ENCODE measurements at places on chromosomes 3 and 15.

DNA sequence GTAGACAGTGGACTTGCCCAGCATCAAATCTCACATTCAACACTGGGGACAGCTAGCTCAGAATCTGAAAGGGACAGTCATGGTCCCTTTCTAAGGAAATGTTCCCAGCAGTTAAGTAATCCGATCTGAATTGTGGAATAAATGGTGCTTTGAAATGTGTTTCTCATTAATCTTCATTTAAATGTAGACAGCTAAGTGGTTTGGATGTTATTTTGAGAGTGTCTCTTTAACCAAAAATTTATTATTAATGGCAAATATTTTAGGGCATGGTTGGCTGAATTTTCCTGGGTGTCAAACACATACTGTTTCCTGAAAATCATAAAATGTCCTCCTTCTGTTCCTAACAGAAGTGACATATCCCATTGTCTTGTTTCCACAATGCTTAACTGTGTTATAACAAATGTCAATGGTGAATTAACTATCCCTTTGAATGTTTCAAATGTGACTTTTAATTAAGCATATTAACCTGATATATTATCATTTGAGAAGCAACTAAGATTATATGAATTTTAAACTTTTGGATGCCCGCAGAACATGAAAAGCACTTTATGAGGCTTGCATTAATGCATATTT lies 210.8 kb downstream of the CHST2 start:
- no peak for DNase-seq

- DNase-seq: no peak
Observed at GRCh38 chr3:172515130-172515918, 7.9 kb downstream of the TNFSF10 start.

GRCh38 chr3:20924646-20925385 lies 738.8 kb upstream of the SGO1 start:
- no peak for DNase-seq

DNA sequence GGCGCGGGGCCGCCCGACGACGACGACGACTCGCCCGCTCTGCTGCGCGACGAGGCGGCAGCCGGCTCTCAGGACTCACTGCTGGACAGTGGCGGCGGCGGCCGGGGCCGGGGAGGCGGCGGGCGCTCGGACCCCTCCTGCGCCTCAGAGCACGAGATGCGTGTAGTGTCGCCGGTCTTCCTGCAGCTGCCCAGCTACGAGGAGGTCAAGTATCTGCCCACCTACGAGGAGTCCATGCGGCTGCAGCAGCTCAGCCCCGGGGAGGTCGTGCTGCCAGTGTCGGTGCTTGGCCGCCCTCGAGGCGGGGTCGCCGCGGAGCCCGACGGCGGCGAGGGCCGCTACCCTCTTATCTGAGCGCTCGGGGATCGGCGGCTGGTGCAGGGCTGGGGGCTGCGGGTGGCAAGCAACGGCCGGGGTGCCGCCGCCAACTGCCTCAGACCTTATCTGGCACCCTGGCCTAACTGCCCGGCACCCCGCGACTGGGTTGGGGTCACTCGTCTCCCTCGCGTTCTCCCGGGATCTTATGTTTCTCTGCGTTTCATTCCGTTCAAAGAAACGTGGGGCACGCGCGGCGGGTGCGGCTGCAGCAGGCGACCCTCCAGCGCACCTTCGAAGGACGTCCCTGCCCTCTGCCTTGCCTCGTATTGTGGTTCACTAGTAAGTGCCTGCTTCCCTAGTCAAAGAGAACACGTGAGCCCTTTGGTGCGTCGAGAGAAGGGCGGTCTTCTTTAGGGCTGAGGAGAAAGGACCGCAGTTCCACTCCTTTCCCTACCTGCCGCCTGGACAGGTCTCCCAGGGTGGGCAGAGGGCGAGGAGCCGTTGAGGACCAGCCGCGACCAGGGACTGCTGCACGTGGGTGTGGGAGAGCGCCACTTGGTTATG lies 1.0 kb downstream of the C3orf80 start:
- no peak for DNase-seq

DNA sequence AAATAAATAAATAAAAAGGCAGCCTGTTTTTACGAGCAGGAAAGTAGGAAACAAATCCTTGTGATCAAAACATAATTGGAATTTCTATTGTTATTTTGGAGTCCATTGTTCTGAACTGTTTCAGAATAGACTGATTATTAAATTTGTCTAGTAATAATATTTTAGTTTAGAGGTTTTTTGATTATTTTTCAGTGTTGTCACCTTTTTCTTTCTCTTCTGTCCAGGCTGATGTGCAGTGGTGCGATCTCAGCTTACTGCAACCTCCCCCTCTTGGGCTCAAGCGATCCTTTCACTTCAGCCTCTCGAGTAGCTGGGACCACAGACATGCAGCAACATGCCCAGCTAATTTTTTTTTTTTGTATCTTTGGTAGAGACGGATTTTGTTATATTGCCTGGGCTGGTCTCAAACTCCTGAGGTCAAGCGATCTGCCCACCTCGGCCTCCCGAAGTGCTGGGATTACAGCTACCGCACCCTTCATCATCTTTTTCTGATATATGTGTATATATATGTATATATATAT lies 38.0 kb downstream of the KAT2B start:
- no peak for DNase-seq

DNA sequence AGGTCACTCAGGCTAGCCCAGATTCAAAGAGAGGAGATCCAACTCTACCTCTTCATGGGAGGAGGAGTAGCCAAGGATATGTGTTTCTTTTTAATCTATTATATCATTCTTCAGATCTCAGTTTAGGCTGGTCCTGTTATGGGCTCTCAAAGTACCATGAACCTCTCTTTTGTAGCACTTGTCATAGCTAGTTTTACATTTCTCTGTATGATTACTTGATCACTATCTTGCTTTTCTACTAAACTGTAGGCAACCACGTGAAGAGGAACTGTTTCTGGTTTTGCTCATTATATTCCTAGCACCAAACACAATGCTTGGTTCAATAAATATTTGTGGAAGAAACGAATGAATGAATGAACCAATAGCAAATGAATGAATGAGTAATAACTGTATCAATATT lies 29.6 kb downstream of the CD86 start:
- no peak for DNase-seq

- no peak for DNase-seq
Observed at GRCh38 chr3:72694398-72694797, 153.8 kb downstream of the SHQ1 start.

DNA sequence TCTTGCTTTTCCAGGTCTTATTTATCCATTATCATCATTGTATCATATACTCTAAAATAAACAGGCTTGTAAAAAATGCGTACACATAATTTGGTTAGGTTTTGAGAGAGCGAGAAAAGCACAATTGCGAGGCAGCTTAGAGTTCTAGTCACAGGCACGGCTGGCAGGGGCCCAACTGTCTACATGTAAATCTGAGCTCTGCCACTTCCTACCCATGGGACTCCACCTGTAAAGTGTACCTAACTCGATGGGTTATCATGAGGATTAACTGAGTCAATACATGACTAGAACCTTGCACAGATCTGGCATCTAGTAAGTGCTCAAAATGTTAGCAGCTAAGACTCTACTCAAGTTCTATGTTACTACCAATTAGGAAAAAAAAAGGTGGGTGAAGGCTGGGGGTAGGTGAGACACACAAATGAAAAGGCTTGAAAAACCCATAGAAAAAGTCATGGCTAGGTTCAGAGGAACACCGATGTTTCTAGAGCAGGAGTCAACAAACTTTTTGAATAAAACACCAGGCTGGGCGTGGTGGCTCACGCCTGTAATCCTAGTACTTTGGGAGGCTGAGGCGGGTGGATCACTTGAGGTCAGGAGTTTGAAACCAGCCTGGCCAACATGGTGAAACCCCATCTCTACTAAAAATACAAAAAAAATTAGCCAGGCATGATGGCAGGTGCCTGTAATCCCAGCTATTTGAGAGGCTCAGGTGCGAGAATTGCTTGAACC lies 36.2 kb downstream of the GLB1 start:
- no peak for DNase-seq

DNA sequence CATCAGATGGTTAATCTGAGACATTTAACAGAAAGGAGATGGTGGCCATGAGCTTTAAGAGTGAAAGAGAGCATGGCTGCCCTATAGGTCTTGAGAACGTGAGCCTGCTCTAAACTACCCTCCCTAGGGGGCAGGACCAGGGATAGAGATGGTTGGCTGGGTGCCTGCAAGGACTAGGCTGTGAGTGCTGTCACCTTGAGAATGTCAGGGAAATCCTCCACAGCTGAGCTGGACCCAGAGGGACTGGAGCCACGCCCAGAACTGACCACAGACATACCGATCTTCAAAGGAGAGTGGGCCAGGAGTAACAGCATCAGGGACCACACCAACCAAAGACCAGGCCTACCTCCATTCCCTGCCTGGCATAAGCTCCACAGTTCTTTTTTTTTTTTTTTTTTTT lies 53.6 kb upstream of the UBE2E1 start:
- DNase-seq: no peak

- DNase-seq: no peak
Observed at GRCh38 chr15:48795901-48796300, 15.0 kb downstream of the CEP152 start.

- DNase-seq: no peak
Observed at GRCh38 chr3:120148187-120148949, 54.1 kb upstream of the GSK3B start.

DNA sequence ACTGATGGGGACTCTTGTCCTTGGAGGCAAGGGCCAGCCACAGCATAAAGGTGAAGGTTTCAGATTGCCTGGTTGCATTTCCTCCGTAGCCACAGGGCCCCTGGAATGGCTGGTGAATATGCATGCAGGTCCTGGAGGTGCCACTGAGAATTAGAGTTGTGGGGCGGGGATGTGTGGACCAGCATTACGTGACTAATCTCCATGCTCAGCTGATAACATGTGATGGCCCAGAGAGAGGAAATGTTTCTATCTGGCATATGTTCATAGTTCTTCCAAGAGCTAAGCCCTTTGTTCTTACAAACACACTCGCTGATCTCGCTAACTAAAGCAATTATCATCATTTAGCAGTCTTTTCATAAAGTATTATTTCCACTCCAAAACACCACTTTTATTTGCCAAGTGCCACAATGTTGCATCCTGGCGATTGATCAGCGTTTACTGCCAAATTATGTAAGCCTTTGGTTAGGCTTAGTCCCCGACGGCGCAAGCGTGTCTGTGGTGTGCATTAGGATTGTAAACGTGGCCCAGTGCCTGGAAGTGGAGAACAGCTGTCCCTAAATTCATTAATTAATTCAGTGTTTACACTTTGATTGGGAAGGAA lies 55.9 kb downstream of the CGNL1 start:
- no peak for DNase-seq

DNA sequence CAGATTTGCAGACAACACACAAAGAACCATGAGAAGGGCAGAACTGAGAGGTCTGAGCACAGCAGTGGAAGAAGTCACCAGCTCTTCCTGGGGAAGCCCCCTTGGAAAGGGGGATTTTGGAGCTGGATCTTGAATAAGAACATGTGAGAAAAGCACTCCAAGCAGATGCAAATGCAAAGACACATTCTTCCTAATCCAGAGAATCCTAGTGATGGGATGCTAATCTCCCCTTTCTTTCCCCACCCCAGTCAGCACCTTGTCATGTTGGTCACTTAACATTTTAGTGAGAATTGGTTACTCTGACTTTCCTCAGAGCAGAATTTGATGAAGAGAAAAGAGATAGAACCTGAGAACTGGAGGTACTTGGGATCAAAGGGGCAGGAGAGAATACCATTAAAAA lies 148.5 kb downstream of the SSR3 start:
- no peak for DNase-seq

- no peak for DNase-seq
Observed at GRCh38 chr3:104685492-104685891, 681.2 kb upstream of the ALCAM start.
